ENCODE measurements at places on chromosomes 3 and 15. TPM values are rescaled to one million over a fixed set of nuclear protein-coding genes. Genes with fewer than 3 reads are reported as not detected.

CCR9 gene
- not detected for total RNA-seq

CHST14 gene
- 18.6 TPM for total RNA-seq

NMNAT3 gene
- total RNA-seq: 0.76 TPM

WDR49 gene
- total RNA-seq: under 0.01 TPM

BNC1 gene
- 5.2 TPM for total RNA-seq

RTP4 gene
- 2.0 TPM for total RNA-seq

CPLX3 gene
- not detected for total RNA-seq

ZNF80 gene
- total RNA-seq: not detected

GASK1A gene
- total RNA-seq: 0.10 TPM

KCNMB3 gene
- 2.3 TPM for total RNA-seq

CYP1A2 gene
- total RNA-seq: not detected

PATL2 gene
- total RNA-seq: under 0.01 TPM

TMEM45A gene
- total RNA-seq: 7.2 TPM

RETNLB gene
- not detected for total RNA-seq

RAB6B gene
- 0.98 TPM for total RNA-seq

BTLA gene
- under 0.01 TPM for total RNA-seq

GOLGA8R gene
- 2.3 TPM for total RNA-seq

MAP1A gene
- total RNA-seq: 0.65 TPM

SPESP1 gene
- 2.3 TPM for total RNA-seq

CHRM5 gene
- total RNA-seq: not detected

C2CD4A gene
- total RNA-seq: 1.2 TPM

ALG1L2 gene
- not detected for total RNA-seq

CRYGS gene
- total RNA-seq: 1.3 TPM

ZKSCAN7 gene
- 1.6 TPM for total RNA-seq

A4GNT gene
- not detected for total RNA-seq

CCDC12 gene
- 29.1 TPM for total RNA-seq

DAPK2 gene
- 9.1 TPM for total RNA-seq

Data from vein endothelial cell (primary cell).